ENCODE measurements at places on chromosomes 7 and 10. TPM values are rescaled to one million over a fixed set of nuclear protein-coding genes. Genes with fewer than 3 reads are reported as not detected.

ACBD7 gene
- not detected for total RNA-seq

- H3K4me1 ChIP-seq, result no peaks in the 10 kb centered on the region
- no peak overlapping the region for H3K27ac ChIP-seq
- H3K4me3 ChIP-seq, result no peak overlapping the region
- no peak for DNase-seq
Measured at GRCh38 chr7:103793614-103794013, 195.8 kb downstream of the RELN start.

- no peak overlapping the region for H3K27ac ChIP-seq
- H3K27me3 ChIP-seq, result no peaks in the 10 kb centered on the region
- H3K4me1 ChIP-seq, result peaks cover 14% of the 10 kb centered on the region
Measured at GRCh38 chr10:59271160-59271559, 91.2 kb downstream of the FAM13C start.

DNA sequence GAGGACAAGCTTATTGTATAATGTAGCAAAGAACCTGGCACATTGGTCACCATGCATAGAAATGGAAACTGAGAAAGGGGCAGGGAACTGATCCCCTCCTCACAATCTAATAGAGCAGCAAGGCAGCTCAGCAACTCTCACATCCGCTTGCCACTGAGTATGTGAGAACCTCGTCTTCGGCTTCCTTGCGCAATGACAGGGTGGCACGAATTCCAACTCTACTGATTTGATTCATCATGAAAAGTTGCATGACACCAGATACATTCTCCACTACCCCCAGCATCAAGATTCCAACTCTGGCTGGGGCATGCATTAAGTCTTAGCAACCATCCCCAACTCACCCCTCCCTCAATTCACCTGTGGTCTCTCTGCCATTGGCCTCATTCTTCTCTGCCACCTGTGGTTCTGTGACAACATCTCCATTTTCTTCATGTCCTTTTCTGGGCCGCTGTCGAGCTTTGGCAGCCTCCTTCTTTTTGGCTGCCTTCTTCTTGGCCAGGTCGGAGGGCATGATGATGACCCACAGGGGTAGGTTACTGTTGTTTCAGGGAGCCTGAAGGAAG lies 976 bp downstream of the ABCF2 start:
- peak overlapping the region; percentile 78 for H3K27ac ChIP-seq
- H3K4me3 ChIP-seq, result peak overlapping the region; percentile 85
- DNase-seq, result no peak
- peaks cover 38% of the 10 kb centered on the region for H3K36me3 ChIP-seq

DNA sequence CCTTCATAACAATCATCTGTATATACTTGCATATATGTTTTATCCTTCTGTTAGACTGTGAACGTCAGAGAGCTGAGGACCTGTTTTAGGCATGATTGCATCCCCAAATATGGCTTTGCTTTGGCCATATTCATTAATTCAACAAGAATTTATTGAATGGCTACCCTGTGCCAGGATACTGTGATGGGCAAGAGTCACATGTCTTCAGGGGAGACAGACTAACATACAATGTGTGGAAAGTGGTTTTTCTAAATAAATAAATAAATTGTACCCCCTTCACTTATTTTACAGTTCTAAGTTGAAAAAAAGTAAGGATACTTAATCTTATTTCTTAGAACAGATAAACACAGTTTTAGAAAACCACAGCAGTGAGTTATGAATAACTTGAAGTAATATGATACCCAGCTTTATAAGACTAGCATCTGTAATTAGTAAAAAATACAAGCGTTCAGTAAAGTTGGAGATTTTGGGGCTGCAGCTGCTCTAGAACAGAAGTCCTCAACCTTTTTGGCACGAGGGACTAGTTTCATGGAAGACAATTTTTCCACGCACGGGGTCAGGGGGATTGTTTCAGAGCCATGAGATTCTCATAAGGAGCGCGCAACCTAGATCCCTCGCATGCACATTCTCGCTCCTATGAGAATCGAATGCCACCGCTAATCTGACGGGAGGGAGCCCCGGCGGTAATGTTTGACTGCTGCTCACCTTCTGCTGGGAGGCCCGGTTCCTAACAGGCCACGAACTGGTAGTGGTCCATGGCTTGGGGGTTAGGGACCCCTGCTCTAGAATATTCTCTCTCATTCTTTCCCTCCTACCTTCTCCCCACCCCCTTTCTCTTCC lies 89.4 kb upstream of the MTPN start:
- no peaks in the 10 kb centered on the region for H3K36me3 ChIP-seq
- DNase-seq, result no peak
- no peak overlapping the region for H3K27ac ChIP-seq
- H3K27me3 ChIP-seq, result no peaks in the 10 kb centered on the region
- H3K4me1 ChIP-seq, result no peaks in the 10 kb centered on the region

GRCh38 chr10:129932182-129932581 lies 31.9 kb downstream of the EBF3 start:
- DNase-seq, result no peak
- no peaks in the 10 kb centered on the region for H3K27me3 ChIP-seq
- H3K36me3 ChIP-seq, result no peaks in the 10 kb centered on the region

- DNase-seq, result no peak
- H3K27ac ChIP-seq, result no peak overlapping the region
- H3K27me3 ChIP-seq, result no peaks in the 10 kb centered on the region
- H3K4me3 ChIP-seq, result no peak overlapping the region
- peaks cover 63% of the 10 kb centered on the region for H3K36me3 ChIP-seq
- H3K4me1 ChIP-seq, result no peaks in the 10 kb centered on the region
Measured at GRCh38 chr10:42790835-42791234, 8.2 kb downstream of the BMS1 start.

DNA sequence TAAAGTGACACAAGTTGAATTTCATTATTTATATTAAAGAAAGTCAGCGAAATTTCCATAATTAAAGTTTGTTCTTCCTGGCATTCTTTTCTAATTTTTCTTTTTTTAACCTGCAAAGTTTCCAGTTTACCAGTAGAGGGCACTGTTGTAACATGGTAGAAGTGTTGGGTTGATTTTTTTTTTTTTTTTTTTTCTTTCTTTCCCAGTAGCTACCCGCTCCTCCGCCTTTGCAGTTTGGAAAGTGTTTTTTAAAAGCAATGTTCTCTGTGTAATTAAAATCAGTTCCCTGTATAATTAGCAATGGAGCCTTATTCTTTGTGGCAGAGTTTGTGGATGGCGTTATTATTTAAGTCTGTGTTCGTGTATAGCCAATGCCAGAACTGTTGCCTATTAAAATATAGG lies 53.7 kb downstream of the TAF3 start:
- no peak overlapping the region for H3K27ac ChIP-seq
- peak overlapping the region; percentile 28 for H3K4me3 ChIP-seq
- H3K27me3 ChIP-seq, result no peaks in the 10 kb centered on the region
- peaks cover 2% of the 10 kb centered on the region for H3K4me1 ChIP-seq
- DNase-seq, result no peak
- no peaks in the 10 kb centered on the region for H3K36me3 ChIP-seq

DNA sequence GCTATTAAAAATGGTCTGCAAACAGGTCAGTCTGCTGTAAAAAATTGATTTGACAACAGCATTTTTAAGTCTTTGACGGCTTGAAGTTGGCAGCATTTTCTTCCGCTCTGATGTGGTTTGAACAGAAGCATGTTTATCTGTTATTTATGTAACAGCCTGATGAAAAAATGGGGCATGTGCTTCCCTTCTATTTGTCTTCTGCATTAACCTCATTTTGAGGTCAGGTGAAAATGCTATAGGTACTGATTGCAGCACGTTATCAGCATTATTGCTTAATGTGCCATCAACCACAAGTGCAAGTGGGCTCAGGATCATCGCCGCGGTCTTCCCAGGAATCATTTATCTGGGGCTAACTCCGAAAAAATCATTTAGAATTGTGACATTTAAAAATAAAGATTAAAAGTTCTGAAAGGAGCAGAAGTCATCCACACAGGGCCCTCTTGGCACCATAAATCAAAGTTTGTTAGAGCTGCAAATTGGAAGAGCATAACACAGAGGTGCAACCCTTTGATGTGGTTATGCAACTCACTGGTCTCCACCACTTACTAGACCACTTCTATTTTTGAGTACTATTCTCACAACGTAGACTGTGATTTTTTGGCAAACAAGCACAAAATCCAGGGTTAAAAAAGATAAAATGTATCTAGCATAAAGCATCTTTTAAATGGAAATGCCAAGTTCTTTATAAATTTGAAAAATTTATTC lies 307.7 kb downstream of the MDFIC start:
- no peaks in the 10 kb centered on the region for H3K36me3 ChIP-seq
- no peaks in the 10 kb centered on the region for H3K4me1 ChIP-seq
- no peaks in the 10 kb centered on the region for H3K27me3 ChIP-seq
- no peak overlapping the region for H3K27ac ChIP-seq

GRCh38 chr7:134874407-134874806 lies 95.0 kb downstream of the CALD1 start:
- H3K27ac ChIP-seq, result peak overlapping the region; percentile 74
- no peaks in the 10 kb centered on the region for H3K36me3 ChIP-seq
- H3K27me3 ChIP-seq, result no peaks in the 10 kb centered on the region
- no peak overlapping the region for H3K4me3 ChIP-seq
- DNase-seq, result no peak
- peaks cover 99% of the 10 kb centered on the region for H3K4me1 ChIP-seq

DNA sequence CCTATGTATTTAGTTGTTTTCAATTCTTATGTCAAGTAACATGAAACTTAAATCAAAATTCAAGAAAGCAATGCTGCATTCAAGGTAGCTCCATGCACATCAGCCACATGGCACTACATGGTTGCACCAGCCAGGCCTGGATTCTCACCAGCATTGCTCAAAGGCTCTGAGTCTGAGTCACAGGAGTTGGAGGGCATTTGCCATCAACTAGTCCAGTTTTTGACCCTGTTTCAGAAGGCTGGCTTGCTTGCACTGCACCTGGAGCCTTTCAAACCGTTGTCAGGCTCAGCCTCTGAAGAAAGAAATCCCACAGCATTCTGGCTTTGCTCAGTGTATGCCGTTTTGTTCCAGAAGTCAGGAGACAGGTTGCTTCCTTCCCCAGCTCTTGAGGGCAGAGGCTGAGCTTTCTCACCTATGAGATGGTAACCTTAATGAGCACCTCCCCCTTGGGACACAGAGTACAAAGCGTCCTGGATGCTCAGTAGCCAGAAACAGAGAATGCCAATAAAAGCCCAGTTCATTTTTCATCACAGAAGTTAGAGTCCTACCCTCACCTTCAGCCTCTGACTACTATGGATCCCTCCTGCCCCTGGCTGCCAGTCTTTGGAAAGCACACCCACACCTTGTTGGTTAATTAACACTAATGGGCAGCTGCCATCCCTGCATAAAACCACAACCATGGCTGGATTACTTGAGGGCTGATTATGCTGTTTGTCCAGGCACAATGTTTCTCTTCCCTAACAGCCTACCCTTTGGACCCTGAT lies 288.4 kb upstream of the LRRTM3 start:
- no peaks in the 10 kb centered on the region for H3K27me3 ChIP-seq
- no peaks in the 10 kb centered on the region for H3K4me1 ChIP-seq
- no peaks in the 10 kb centered on the region for H3K36me3 ChIP-seq
- no peak overlapping the region for H3K27ac ChIP-seq
- no peak overlapping the region for H3K4me3 ChIP-seq

DNA sequence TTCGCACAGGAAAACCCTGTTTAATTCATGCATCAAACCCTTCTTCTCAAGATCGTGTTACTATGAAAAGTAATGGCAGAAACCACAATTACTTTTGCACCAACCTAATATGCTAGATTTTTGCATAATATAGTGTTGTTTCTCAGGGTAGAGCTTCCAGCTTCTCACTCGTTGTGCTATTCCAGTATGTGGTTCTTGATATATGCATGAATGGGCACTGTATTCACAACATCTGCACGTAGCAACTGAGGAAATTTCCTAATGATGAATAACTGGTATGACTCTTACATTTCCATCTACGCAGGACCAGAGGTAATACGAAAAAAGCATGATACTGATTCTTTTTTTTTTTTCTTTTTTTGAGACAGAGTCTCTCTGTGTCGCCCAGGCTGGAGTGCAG lies 326.6 kb upstream of the GALNT17 start:
- no peaks in the 10 kb centered on the region for H3K27me3 ChIP-seq
- H3K4me1 ChIP-seq, result no peaks in the 10 kb centered on the region
- no peak overlapping the region for H3K27ac ChIP-seq
- DNase-seq, result no peak
- no peak overlapping the region for H3K4me3 ChIP-seq
- no peaks in the 10 kb centered on the region for H3K36me3 ChIP-seq

GRCh38 chr10:110502072-110502845 lies 4.6 kb downstream of the DUSP5 start:
- no peak for DNase-seq
- no peaks in the 10 kb centered on the region for H3K27me3 ChIP-seq
- peaks cover 5% of the 10 kb centered on the region for H3K36me3 ChIP-seq
- peaks cover 73% of the 10 kb centered on the region for H3K4me1 ChIP-seq
- H3K4me3 ChIP-seq, result no peak overlapping the region

- no peaks in the 10 kb centered on the region for H3K4me1 ChIP-seq
- no peak overlapping the region for H3K27ac ChIP-seq
- no peak overlapping the region for H3K4me3 ChIP-seq
- DNase-seq, result peak; percentile 84
- H3K27me3 ChIP-seq, result no peaks in the 10 kb centered on the region
Measured at GRCh38 chr7:52273685-52274610, 761.5 kb upstream of the POM121L12 start.

ARL3 gene
- 8.0 TPM for total RNA-seq

DNA sequence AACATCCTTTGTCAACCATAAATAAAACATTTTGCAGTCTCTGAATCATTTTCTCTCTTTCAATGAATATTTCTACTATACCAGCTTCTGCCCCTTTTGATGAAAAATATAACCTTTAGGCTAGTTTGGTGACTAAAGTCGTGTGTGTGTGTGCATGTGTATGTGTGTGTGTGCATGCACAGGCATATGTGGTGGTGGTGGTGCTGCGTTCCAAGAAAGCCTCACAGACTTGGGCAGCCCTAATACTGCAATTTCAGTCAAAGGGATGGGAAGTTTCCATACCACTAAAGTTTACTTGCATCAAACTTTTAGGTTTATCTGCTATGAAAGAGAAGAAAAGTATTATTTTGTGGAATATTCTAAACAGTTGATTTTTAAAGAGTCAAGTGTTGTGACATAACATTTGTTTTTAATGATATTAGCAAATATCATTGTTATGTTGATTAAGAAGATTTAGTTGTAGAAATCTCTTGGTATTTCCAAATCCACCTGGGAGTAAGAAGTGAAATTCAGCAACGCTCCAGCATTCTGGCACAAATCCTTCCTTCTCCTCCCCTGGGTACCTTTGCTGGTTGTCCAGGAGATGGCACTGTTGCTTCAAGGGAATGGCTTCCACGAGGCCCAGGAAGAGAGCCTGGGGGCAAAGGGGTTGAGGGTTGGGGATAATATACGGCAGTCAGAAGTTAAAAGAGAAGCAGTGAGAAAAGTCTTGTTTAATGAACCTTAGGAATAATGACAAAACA lies 41.5 kb downstream of the ASB4 start:
- no peaks in the 10 kb centered on the region for H3K36me3 ChIP-seq
- H3K27me3 ChIP-seq, result no peaks in the 10 kb centered on the region
- no peak overlapping the region for H3K4me3 ChIP-seq
- DNase-seq, result no peak
- peaks cover 14% of the 10 kb centered on the region for H3K4me1 ChIP-seq

Data from esophagus muscularis mucosa (tissue), 4 donors.